IMR-90 (cell line): ENCODE measurements at places on chromosomes 12 and 14.

- no peak within 1 kb of the TSS for H3K4me3 ChIP-seq
- H3K27ac ChIP-seq = no peak within 1 kb of the TSS
- no peak for DNase-seq
- H3K27me3 ChIP-seq = peaks cover 37% of the 10 kb centered on the region
- H3K4me1 ChIP-seq = no peaks in the 10 kb centered on the region
These were observed at the start of gene NINJ2 for GRCh38 chr12:663293-663871. Gene NINJ2 (minus strand): TSS chr12:663445. CDS start chr12:663360, 85 bp downstream.

DNA sequence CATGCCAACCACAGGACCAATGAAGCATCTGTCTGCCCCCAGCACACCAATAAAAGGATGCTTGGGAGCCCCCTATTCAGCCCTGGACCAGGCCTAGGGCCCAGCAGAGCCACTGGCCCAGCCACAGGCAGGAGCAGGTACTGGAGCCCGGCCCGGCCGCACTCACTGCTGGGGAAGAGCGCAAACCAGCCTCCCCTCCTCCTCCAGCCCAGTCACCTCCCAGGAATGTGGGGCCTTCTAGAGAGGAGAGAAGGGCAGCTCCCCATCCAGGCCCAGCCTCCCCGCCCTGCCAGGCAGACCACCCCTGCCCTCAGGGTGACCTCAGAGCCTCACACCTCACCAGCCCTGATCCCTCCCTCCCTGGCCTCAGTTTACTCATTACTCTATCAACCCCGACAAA, 56.2 kb downstream of the CCNK start:
- peaks cover 26% of the 10 kb centered on the region for H3K4me1 ChIP-seq
- no peaks in the 10 kb centered on the region for H3K36me3 ChIP-seq
- H3K27ac ChIP-seq = peak overlapping the region; percentile 88
- DNase-seq = peak; percentile 83
- H3K27me3 ChIP-seq = no peaks in the 10 kb centered on the region
- no peak overlapping the region for H3K4me3 ChIP-seq

DNA sequence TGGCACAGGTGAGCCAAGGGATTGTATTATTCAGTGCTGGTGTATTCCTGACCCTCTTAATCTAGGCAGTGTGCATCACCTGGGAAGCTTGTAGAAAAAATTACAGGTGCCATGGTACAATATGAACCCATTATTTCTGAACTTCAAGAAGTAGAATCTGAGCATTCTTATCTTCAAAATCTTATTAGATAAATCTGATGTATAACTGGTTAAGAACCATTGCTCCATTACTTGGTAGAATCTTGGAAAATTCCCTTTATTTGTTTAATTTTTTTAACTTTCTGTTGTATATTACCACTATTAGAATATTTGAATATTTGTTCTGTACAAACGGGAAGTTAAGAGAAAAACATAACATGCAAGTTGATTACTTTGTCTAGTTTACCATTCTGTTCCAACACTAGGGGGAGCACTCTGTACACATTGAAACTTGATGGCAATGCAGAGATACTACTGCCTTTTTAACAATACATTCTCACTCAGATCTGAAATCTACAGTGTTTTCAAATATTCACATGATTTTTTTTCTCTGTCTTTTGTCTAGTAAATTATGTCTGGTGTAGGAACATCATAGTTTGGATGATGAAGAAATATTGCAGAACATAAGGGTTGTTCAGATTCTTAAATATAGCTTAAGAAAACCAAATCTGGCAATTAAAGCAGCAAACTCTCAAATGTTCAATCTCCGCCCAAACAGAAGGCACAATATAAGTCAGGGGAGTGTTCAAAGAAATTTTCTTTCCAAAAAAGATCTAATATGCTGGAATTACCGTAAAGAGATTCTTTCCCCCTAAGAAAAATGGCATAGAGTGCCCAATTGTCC, 196.6 kb downstream of the PCNX1 start:
- peak; percentile 80 for DNase-seq
- H3K4me1 ChIP-seq = peaks cover 7% of the 10 kb centered on the region
- H3K4me3 ChIP-seq = no peak overlapping the region

DNA sequence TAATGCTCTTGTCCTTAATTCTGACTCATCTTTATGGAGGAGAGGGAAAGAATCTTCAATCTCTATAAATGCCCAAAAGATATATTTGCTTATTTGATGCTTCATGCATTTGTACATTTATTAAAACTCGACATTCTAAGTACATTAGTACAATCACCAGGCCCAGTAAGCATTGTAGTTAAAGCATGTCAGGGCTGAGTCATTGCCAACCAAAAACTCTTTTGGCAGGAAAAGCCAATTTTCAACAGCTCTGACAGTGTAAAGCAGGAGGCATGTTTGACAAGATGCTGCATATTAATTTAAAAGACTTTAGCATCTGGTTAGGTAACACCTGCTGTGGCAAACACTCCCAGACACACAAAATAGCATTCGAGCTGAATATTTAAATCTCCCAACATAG, 290.9 kb downstream of the PPFIA2 start:
- peak; percentile 1 for DNase-seq
- H3K27me3 ChIP-seq = no peaks in the 10 kb centered on the region
- H3K27ac ChIP-seq = no peak overlapping the region
- H3K4me3 ChIP-seq = no peak overlapping the region

DNA sequence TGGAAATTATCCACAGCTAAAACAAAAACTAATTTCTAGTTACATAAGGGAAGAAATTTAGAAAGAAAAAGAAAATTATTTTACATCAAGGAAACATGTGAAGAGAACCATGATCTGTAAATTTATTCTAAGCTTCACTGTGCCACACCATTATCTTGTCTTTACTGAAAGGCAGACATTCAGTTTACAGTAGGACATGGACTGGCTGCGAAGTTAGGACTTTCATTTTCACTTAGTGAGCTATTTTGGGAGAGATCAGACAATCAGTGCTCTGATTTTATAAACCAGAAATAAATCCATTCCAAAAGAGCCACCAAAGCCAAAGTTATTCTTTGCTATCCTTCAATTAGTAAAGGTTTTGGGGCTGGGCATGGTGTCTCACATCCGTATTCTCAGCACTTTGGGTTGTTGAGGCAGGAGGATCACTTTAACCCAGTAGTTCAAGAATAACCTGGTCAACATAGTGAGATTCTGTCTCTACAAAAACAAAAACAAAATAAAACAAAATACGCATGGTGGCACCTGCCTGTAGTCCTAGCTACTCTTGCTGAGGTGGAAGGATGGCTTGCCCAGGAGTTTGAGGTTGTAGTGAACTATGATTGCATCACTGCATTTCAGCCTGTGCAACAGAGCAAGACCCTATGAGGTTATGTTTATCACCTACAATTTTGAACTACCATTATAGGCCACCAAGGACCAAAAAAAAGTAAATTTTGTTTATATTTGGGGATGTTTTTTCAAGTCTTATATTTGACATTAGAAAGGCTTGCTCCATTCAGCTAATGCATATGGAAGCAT, 1084.8 kb upstream of the ATXN7L3B start:
- no peaks in the 10 kb centered on the region for H3K4me1 ChIP-seq
- no peak overlapping the region for H3K27ac ChIP-seq
- H3K36me3 ChIP-seq = no peaks in the 10 kb centered on the region
- no peak for DNase-seq
